ENCODE measurements at places on chromosomes 7 and 10.

GRCh38 chr10:373015-373414, 237.8 kb downstream of the ZMYND11 start:
- DNase-seq = no peak

DNA sequence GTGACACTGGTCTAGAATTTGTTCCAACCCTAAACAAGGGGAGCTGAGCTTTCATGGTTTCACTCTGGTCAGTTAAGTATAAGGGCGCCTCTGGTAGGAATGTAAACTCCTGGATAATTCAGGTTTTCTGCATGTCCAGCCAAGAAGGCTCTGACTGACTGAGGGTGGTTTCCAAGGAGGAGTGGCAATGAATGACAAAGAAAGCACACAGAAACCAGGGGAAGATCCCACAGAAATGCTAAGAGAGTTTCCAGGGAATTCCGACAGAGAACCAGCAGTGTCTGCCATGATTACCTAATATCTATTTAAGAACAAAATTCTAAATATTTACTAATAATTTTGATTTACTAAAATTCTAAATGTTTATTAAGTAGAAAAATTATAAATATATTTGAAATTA, 27.3 kb upstream of the NRG3 start:
- no peak for DNase-seq

GRCh38 chr7:131008840-131009711, 275.1 kb upstream of the KLF14 start:
- no peak for DNase-seq

DNA sequence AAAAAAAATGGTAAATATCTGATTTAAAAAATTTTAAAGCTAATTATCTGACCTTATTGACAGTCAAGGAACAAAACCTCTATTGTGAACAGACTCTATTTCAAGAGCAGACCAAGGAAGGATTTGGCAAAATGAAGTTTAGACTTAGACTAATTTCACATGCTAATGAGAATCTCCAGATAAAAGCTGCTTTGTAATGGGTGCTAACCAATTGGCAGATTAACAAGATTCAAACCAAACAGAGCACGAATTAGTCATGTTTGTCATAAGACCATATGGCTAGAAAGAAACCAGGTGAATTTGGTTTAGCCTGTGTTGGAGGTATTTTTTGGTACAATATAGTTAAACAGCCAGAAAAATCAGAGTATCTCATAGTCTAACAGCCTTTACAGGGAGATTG, 429.1 kb upstream of the NFE2L3 start:
- no peak for DNase-seq

DNA sequence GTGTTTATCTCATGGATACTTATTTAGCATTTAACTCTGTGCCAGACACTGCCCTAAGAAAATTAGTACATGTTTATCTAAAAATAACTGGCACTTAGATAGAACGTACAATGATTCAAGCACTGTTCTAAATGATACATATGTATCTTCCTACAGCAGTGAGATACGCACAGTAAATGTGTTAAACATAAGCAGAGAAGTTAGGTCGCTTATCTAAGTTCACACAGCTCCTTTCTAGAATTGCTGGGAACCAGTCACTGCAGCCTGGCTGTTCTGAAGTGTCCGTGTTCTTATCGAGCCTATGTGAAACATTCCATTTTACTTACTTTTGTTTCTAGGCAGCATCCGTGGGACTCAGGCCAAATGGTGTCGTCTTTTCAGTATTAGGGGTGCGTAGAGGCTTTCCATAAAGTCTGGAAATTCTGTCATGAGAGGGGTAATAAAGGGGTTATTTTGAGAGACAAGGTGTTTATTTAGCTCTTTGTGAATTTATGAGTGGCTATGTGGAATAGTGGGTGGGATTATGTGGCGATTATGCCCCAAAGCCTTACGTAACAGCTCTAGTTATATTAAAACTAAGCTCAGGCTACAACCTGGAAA, 186.9 kb downstream of the SND1 start:
- no peak for DNase-seq

- no peak for DNase-seq
Observed at GRCh38 chr7:20783700-20784387, 2.8 kb downstream of the SP8 start.

- DNase-seq = no peak
Observed at GRCh38 chr7:148306759-148307158, 283.8 kb upstream of the C7orf33 start.

- no peak for DNase-seq
Observed at GRCh38 chr7:962401-963081, 8.1 kb upstream of the ADAP1 start.

GRCh38 chr10:98045785-98046389, 15.5 kb upstream of the CRTAC1 start:
- DNase-seq = no peak

DNA sequence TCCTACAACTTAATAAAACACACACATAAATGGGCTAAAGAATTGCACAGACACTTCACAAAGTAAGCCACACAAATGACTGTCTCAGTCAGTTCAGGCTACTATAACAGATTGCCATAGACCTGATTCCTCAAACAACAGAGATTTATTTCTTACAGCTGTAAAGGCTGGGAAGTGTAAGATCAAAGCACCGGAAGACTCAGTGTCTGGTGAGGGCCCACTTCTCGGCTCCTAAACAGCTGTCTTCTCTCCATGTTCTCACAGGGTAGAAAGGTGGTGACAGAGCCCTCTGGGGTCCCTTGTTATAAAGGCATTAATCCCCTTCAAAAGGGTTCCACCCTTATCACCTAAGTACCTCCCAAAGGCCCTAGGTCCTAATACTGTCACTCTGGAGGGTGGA, 18.3 kb downstream of the STK32C start:
- no peak for DNase-seq

DNA sequence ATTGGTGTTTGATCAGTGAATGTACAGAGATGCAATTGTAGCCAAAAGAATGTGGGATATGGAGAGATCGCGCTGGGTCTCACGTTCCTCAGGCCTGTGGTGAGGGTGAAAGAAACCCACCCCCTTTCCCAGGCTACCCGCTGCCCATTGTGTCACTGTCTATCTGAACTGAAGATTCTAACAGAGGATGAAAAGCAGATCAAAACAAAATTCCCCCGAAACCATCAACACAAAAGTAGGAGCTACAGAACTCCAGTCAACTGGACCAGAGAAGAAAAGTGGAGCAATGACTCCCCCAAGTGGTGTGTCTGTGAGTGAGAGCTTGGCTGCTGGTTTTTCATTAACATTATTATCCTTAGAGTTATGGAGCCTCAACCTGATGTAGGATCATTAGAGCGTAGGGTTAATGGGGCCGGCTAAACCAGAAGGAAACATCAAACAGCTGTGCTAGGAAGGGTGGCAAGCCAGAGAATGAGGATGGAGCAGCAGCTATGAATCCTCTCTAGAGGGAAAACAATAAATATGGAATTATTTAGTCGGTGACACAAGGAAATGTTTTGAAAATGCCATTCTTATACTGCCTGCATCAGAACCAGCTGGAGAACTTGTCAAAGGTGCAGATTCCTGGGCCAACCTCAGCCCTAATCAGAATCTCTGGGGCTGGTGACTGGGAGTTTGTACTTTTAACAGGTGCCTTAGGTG, 38.3 kb downstream of the AKR1B1 start:
- DNase-seq = peak; percentile 46

- DNase-seq = no peak
Observed at GRCh38 chr10:78194539-78195402, 161.1 kb downstream of the RPS24 start.

- no peak for DNase-seq
Observed at GRCh38 chr10:103893817-103894216, 24.2 kb downstream of the STN1 start.

DNA sequence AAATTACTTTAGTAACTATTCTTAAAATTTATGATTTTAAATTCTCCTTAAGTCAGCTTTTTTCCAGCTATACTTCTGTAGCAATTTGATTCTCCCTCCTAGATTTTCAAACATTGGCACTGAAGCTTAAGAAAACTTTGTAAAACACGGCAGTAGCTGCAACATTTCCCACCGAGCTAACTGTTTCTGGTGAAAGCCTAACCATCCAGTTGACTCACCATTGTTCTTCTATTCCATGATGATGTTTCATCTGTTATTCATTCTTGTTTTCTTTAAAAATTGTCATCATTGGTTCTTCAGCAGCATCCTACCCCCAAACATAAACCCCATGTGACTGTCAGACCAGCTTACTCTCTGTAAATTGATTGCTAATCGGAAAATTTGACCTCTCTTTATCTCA, 312.3 kb downstream of the DGKB start:
- DNase-seq = no peak

DNA sequence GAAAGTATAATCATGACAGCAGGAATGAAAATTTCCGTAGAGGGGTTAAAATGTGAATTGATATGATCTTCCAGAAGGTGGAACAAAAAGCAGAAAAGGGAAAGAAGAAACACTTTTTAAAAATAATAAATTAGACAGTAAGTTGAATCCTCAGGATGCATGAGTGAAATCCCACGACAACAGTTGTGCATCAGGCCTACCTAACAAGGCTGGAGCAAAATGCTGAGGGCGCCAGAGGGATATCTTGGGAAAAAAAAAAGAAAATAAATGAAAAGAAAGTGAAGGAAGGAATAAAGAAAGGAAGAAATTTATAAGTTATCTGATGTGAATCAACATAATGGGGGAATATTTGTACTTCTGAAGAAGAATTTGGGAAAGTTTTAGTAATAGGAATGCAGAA, 13.0 kb upstream of the HUS1 start:
- no peak for DNase-seq

DNA sequence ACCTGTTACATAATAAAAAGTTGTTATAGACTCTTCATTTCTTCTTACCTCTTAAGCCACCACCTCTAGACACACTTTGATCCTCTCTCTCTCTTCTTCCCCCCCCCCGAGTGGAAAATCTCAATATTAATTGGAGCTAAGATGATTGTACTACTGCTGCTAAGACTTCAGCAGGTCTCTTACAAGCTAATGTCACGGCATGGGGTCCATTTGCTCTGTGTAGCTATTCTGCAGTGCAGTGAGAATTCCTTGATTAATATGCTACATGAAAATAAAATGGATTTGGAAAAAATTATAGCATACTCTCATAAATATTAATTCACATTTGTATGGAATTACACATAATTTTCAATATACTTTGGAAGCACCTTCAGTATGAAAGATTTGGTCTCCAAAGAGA, 297.2 kb downstream of the AUTS2 start:
- DNase-seq = no peak

DNA sequence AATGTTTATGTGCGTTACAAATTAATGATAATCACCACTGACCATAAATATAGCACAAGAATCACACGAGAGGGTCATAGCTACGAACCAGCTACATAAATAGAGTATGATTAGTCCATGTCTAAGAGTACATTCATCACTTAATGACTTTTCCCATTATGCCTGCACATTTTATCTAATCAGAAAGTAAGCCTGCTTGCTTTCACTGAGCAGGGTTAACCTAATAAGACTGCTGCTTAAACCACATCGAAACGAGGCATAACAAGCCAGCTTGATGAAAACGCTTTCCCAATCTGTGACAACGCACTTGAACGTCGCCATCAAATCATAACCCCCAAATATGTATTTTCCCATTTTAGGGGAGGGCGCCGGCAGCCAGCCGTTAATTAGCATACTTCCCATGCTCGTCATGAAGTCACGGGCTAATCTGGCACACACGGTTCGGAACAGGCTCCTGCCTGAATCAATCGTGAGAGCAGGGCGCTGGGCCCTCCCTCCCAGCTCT, 71.5 kb downstream of the EBF3 start:
- no peak for DNase-seq

GRCh38 chr10:72407471-72407870, 52.8 kb upstream of the DNAJB12 start:
- DNase-seq = no peak

GRCh38 chr10:91080776-91081175, 139.7 kb upstream of the PCGF5 start:
- DNase-seq = no peak

GRCh38 chr7:33959676-33960075, 54.3 kb downstream of the BMPER start:
- no peak for DNase-seq

GRCh38 chr7:37234928-37235327, 213.7 kb downstream of the ELMO1 start:
- DNase-seq = no peak

GRCh38 chr10:59944339-59944935, 38.1 kb upstream of the CCDC6 start:
- DNase-seq = no peak

GRCh38 chr7:53151496-53151895, 116.1 kb downstream of the POM121L12 start:
- DNase-seq = no peak

- DNase-seq = no peak
Observed at GRCh38 chr7:100472121-100472851, 6.7 kb downstream of the TSC22D4 start.

- DNase-seq = no peak
Observed at GRCh38 chr7:100687261-100687660, 6.8 kb downstream of the GIGYF1 start.

GRCh38 chr7:158951725-158952124, 95.4 kb downstream of the DYNC2I1 start:
- DNase-seq = no peak

GRCh38 chr10:74153123-74153522, 2.1 kb downstream of the ADK start:
- DNase-seq = no peak

GRCh38 chr7:158539711-158540146, 47.9 kb downstream of the PTPRN2 start:
- no peak for DNase-seq

GRCh38 chr10:7314170-7314569, 96.7 kb downstream of the SFMBT2 start:
- no peak for DNase-seq

DNA sequence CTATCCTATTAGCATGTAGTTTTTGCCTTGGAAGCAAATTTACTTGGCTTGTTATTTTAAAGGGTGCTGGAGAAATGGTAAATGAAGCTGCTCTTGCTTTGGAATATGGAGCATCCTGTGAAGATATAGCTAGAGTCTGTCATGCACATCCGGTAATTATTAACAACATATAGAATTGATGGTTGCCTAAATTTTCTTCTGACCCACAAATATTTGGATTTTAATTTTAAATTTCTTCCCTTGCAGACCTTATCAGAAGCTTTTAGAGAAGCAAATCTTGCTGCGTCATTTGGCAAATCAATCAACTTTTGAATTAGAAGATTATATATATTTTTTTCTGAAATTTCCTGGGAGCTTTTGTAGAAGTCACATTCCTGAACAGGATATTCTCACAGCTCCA, 28.0 kb downstream of the DLD start:
- no peak for DNase-seq

DNA sequence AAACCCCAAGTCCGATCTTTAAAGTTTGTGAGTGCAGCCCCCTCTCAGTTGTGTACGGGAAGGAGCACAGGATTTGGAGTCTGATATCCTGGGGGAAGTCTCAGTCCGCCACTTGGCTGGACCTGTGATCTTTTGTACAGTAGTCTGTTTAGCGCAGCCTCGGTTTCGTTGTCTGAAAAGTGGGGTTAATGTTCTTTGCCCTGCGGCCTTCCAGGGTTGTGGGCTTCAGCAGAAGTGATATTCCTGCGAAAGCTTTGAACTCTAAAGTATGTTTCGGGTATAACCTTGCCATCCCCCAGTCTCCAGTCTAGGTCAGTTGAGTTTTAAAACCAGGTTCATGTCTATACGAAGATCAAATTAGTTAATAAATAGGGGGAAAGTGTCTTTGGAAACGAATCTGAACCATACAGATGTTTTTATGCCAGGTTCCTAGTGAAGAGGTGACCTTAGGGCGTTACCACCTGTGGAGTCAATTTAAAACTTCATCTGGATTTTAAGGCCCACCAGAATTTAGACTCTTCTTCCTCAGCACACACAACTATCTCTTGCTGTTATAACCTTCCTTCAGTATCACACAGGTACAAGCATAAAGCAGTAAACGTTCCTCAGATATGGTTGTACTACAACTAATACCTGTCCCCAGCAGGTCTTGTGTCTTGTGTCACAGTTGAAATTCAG, 904 bp downstream of the R3HCC1L start:
- DNase-seq = no peak

Data from NCI-H187 treated with DMSO at 0.1 percent for 48 hours (cell line).